ENCODE measurements at places on chromosomes 5 and 9. TPM values are rescaled to one million over a fixed set of nuclear protein-coding genes. Genes with fewer than 3 reads are reported as not detected.
A peak's percentile ranks its signal among the peaks of the same experiment; 100 is the strongest.

The DND1 gene
- not detected for total RNA-seq

The GDA gene
- total RNA-seq, result not detected

The CNTFR gene
- 1.2 TPM for total RNA-seq

The SLCO4C1 gene
- total RNA-seq, result 0.17 TPM

The ITGA1 gene
- 239 TPM for total RNA-seq

The CD274 gene
- total RNA-seq, result 2.5 TPM

GRCh38 chr9:115498303-115498702 lies 380.3 kb upstream of the TNC start:
- no peak for DNase-seq
- H3K4me1 ChIP-seq, result peaks cover 2% of the 10 kb centered on the region

GRCh38 chr5:76406014-76406413 lies 2.9 kb downstream of the IQGAP2 start:
- H3K36me3 ChIP-seq, result no peaks in the 10 kb centered on the region
- H3K27ac ChIP-seq, result no peak overlapping the region
- DNase-seq, result no peak
- H3K4me1 ChIP-seq, result peaks cover 13% of the 10 kb centered on the region

DNA sequence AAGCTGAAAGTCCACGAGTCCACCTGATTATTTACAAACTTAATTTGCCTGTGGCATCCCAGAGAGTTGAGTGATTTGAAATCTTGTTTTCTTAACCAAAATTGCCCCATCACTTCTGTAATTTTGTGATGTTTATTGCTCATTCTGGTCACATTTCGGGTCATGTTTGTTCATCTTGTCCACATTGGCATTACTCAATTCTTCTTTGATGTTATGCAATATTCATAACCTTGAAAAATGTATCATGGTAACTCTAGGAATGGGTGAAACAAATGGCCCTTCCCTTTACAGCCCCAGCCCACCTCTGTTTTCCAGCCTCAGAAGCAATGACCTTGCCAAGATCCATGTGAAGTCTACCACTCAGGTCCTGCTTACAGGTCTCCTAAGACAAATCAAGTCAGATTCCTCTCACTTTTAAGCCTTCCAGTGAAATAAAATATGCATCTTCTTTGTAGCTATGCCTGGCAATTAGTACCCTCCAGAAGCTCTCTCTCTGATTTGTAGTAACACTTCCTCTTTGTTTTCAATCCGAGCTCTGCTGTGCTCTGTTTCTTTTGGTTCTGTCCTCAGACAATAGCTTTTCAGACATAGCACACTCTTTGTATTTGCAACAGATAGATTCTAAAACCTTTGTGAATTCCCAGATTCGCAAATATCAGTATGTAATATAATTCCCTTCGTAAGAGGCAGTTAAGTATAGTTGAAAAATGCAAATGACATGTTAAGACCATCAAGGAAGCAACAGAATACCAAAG lies 330.3 kb upstream of the IRX1 start:
- no peak overlapping the region for H3K27ac ChIP-seq
- H3K4me3 ChIP-seq, result no peak overlapping the region
- no peaks in the 10 kb centered on the region for H3K4me1 ChIP-seq
- DNase-seq, result peak; percentile 62
- H3K36me3 ChIP-seq, result no peaks in the 10 kb centered on the region

- peaks cover 42% of the 10 kb centered on the region for H3K4me1 ChIP-seq
- no peaks in the 10 kb centered on the region for H3K36me3 ChIP-seq
- H3K4me3 ChIP-seq, result no peak overlapping the region
- no peaks in the 10 kb centered on the region for H3K27me3 ChIP-seq
- DNase-seq, result no peak
- H3K27ac ChIP-seq, result no peak overlapping the region
Observed at GRCh38 chr5:15638296-15638695, 138.3 kb downstream of the FBXL7 start.

- H3K4me3 ChIP-seq, result no peak overlapping the region
- no peaks in the 10 kb centered on the region for H3K27me3 ChIP-seq
- DNase-seq, result no peak
- no peaks in the 10 kb centered on the region for H3K4me1 ChIP-seq
- no peaks in the 10 kb centered on the region for H3K36me3 ChIP-seq
- H3K27ac ChIP-seq, result no peak overlapping the region
Observed at GRCh38 chr9:74036549-74037231, 460.4 kb upstream of the RORB start.

DNA sequence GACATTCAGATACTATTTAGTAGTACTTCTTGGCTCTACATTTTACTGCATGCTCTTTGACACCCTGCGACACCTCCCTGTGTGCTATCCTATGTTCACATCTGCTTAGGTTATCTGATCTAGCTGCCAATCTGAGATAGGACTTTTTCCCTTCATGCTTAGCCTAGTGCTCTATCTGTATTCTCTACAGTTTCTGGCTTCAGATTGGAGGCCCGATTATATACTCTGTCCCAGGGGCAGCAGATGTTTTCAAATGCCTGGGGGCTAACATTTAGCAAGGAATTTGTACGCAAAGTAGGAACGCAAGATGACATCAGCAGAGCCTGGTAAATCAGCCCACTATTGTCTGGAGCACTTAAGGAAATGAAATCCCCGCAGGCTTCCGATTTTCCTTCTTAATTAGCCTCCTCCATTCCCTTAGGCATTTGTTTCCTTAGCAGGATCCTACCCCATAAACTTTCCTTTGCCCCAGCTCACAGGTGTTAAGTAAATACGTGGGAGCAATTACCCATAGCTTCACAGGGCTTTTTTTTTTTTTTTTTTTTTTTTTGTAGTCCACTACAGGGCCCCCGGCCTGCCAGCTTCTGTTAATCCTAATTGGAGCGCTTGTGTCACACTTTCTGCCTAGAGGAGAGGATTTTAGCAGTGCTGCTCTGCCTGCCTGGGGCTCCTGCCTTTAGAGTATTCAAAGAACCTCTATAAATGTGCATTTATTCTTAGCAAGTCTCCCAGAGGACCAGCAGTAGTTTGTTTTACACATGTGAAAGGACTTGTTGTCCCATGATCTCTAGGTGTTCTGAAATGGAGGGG lies 61.1 kb upstream of the LPAR1 start:
- no peaks in the 10 kb centered on the region for H3K27me3 ChIP-seq
- H3K27ac ChIP-seq, result no peak overlapping the region
- DNase-seq, result peak; percentile 85
- no peaks in the 10 kb centered on the region for H3K36me3 ChIP-seq
- no peaks in the 10 kb centered on the region for H3K4me1 ChIP-seq

- H3K27me3 ChIP-seq, result no peaks in the 10 kb centered on the region
- H3K4me1 ChIP-seq, result no peaks in the 10 kb centered on the region
- no peak for DNase-seq
- no peak overlapping the region for H3K4me3 ChIP-seq
- no peak overlapping the region for H3K27ac ChIP-seq
Observed at GRCh38 chr9:23278561-23278960, 547.5 kb downstream of the ELAVL2 start.

DNA sequence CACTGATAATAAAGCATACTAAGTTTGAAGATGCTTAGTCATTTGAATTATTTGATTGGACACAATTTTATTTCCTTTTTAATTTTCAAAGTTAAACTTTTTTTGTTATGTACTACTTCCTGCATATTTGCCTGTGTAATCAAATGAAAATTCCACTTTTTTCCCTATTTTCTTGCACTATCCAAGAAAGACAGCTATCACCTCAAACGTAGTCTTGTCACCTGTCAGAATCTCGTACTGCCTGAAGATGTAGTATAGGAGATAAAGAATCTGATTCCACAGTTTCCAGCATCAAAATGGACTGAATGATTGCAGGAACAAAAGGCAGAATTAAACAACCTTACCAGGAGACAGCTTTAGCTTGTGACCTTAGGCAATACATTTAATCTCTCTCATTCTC lies 818.8 kb downstream of the MAT2B start:
- H3K36me3 ChIP-seq, result no peaks in the 10 kb centered on the region
- no peak for DNase-seq
- H3K27me3 ChIP-seq, result no peaks in the 10 kb centered on the region
- H3K4me3 ChIP-seq, result no peak overlapping the region

- H3K4me1 ChIP-seq, result peaks cover 41% of the 10 kb centered on the region
- peak overlapping the region; percentile 89 for H3K27ac ChIP-seq
- peak; percentile 96 for DNase-seq
- no peaks in the 10 kb centered on the region for H3K36me3 ChIP-seq
- no peaks in the 10 kb centered on the region for H3K27me3 ChIP-seq
Observed at GRCh38 chr5:68170826-68171558, 44.6 kb upstream of the PIK3R1 start.

DNA sequence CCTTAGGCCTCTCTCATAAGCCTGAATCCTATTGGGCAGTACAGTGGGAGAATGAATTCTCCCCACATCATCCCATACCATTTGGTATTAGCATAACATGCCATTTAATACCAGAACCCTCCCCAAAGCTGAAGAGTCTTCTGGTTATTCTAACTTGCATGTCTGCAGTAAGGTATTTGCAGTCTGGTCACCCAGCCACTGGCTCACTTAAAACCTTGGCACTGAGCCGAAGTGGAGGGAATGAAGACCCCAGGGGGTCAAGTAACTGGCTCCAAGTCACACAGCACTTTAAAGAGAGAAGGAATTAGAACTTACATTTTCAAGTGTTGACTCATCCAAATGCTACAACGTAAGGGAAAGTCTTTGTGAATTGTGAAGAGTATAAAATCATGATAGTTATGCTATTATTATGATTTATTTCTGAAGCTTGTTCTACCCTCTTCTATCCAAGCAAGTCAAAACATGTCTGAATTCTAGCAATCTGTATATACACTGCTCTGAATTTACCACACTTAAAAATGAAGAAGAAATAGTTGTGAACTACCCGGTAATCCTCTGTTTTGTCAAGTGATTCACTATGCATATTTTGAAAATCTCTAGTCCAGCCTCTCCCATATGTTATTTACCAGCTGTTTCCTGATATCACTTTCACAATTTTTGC lies 28.5 kb downstream of the GLRA1 start:
- H3K4me1 ChIP-seq, result peaks cover 42% of the 10 kb centered on the region
- H3K4me3 ChIP-seq, result no peak overlapping the region
- H3K27me3 ChIP-seq, result no peaks in the 10 kb centered on the region
- H3K36me3 ChIP-seq, result no peaks in the 10 kb centered on the region
- no peak overlapping the region for H3K27ac ChIP-seq

DNA sequence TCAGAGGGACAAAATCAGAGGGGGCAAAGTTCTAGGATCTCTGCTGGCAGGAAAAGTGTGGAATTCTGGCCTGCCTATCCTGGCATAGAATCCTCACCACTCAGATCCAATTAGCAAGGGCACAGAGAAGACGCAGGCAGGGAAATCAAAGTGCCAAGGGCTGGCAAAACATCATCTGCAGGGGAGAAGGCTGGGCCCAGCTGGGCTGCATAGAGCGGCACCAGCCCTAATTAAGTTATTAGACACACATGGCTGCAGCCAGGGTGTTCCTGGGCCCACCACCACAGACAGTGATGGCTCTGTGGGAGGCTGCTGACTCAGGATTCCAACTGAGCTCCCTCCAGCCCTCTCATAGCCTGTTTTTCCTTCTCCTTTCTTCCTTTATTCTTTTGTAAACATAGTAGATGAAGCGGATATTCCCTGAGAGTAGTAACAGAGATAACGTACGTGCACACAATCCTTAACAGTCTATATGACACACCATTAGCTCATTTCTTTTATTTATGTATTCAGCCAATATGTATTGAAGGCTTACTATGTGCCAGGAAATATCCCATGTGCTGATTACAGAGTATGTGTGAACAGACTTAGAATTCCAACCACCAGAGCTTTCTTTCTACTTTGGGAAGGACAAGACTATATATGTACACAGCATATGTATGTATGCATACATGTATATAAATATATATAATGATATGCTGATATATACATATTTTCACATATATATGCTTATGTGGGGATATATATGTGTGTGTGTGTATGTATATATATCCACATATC lies 236.1 kb downstream of the ASTN2 start:
- H3K36me3 ChIP-seq, result no peaks in the 10 kb centered on the region
- H3K4me3 ChIP-seq, result no peak overlapping the region
- H3K27me3 ChIP-seq, result no peaks in the 10 kb centered on the region
- no peak for DNase-seq
- no peaks in the 10 kb centered on the region for H3K4me1 ChIP-seq

- no peak overlapping the region for H3K27ac ChIP-seq
- no peak for DNase-seq
- no peaks in the 10 kb centered on the region for H3K27me3 ChIP-seq
- no peak overlapping the region for H3K4me3 ChIP-seq
- H3K36me3 ChIP-seq, result no peaks in the 10 kb centered on the region
Observed at GRCh38 chr5:126234563-126235195, 188.5 kb upstream of the GRAMD2B start.

GRCh38 chr5:155903791-155904190 lies 423.2 kb upstream of the SGCD start:
- H3K4me3 ChIP-seq, result no peak overlapping the region
- peaks cover 2% of the 10 kb centered on the region for H3K4me1 ChIP-seq
- H3K36me3 ChIP-seq, result no peaks in the 10 kb centered on the region

- H3K36me3 ChIP-seq, result peaks cover 26% of the 10 kb centered on the region
- H3K27me3 ChIP-seq, result no peaks in the 10 kb centered on the region
- H3K4me1 ChIP-seq, result peaks cover 12% of the 10 kb centered on the region
- no peak overlapping the region for H3K27ac ChIP-seq
- no peak for DNase-seq
- no peak overlapping the region for H3K4me3 ChIP-seq
Observed at GRCh38 chr9:121865060-121865459, 213.6 kb downstream of the DAB2IP start.

DNA sequence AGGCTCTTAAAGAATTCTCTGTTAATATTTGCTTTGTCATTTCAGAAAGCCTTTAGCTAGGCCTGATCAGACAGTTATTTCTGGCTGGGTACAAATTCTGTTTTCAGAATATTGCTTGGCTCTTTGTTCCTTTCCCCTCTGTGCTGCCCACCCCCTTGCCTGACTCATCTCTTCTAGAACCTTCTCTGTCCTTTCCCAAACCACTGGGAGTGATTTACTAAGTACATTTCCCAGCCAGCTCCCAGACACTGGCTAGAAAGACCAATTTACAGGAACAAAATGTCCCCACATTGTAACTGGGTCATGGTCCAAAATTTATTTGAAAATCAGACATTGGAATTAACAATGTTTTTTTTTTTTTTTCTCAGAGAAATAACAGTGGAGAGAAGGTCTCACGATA lies 133.1 kb upstream of the MAP1B start:
- no peak overlapping the region for H3K4me3 ChIP-seq
- peaks cover 22% of the 10 kb centered on the region for H3K4me1 ChIP-seq
- DNase-seq, result peak; percentile 91
- H3K36me3 ChIP-seq, result no peaks in the 10 kb centered on the region

GRCh38 chr9:28234894-28235277 lies 661.6 kb upstream of the C9orf72 start:
- no peaks in the 10 kb centered on the region for H3K4me1 ChIP-seq
- no peaks in the 10 kb centered on the region for H3K36me3 ChIP-seq
- H3K27me3 ChIP-seq, result no peaks in the 10 kb centered on the region
- H3K27ac ChIP-seq, result no peak overlapping the region
- no peak overlapping the region for H3K4me3 ChIP-seq

Data from esophagus muscularis mucosa (tissue), 4 donors.